A549 treated with AZD2906 at 1 μM for 4 hours (cell line): ENCODE measurements at places on chromosomes 16 and 17. TPM values are rescaled to one million over a fixed set of nuclear protein-coding genes. Genes with fewer than 3 reads are reported as not detected.

Gene KIF2B
- total RNA-seq, result not detected in 5 replicates

Gene SETD1A
- total RNA-seq, result 18.3 to 20.3 TPM (median 18.6 TPM) in 5 replicates

Gene PPL
- 4.7 to 6.0 TPM (median 5.4 TPM) in 5 replicates for total RNA-seq

Gene EPN3
- total RNA-seq, result 0.11 to 0.28 TPM (median 0.20 TPM) in 5 replicates

Gene TBX21
- total RNA-seq, result 0.18 to 0.25 TPM (median 0.23 TPM) in 5 replicates

Gene DCUN1D3
- total RNA-seq, result 7.3 to 8.9 TPM (median 8.4 TPM) in 5 replicates

Gene PITPNM3
- total RNA-seq, result 1.8 to 2.8 TPM (median 2.2 TPM) in 5 replicates

Gene CORO6
- 4.5 to 6.9 TPM (median 6.1 TPM) in 5 replicates for total RNA-seq

Gene BOLA2
- 19.0 to 31.8 TPM (median 29.0 TPM) in 5 replicates for total RNA-seq

Gene PROCA1
- 1.00 to 1.4 TPM (median 1.3 TPM) in 5 replicates for total RNA-seq

Gene TMC6
- 7.7 to 12.7 TPM (median 10.9 TPM) in 5 replicates for total RNA-seq

Gene LHX1
- 0.68 to 1.3 TPM (median 1.2 TPM) in 5 replicates for total RNA-seq

Gene SNX20
- not detected in 5 replicates for total RNA-seq

Gene BCL6B
- total RNA-seq, result not detected in 5 replicates
